ENCODE measurements at places on chromosomes 6 and 20.

- no peak for DNase-seq
These were observed 3.3 kb upstream of the PCSK2 start for GRCh38 chr20:17223553-17223952.

GRCh38 chr6:13671548-13672127, 40.0 kb downstream of the RANBP9 start:
- no peak for DNase-seq

DNA sequence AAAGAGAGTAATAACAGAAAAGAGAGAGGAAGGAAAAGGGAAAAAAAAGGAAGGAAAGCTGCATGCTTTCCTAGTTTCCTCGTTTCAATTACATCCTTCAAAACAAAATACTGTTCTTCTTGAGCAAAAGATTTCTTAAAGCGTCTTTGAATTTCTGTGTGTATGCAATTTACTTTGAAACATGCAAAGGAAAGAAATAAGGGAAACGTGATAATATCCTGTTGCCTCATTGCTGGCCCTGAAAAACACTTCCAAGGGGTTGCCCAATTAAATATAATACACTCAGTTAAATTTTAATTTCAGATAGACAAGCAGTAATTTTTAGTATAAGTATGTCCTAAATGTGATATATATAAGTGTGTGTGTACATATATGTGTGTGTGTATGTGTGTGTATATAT, 51.2 kb upstream of the TPD52L1 start:
- no peak for DNase-seq

GRCh38 chr6:7183707-7184106, 75.9 kb downstream of the RREB1 start:
- no peak for DNase-seq
